ENCODE measurements at places on chromosomes 3 and 15. TPM values are rescaled to one million over a fixed set of nuclear protein-coding genes. Genes with fewer than 3 reads are reported as not detected.

The MAP6D1 gene
- total RNA-seq: 1.6 TPM

The TOP2B gene
- total RNA-seq: 89.1 TPM

The CPA3 gene
- 6.9 TPM for total RNA-seq

The TNFAIP8L3 gene
- 11.1 TPM for total RNA-seq

The ARGFX gene
- not detected for total RNA-seq

The SLC6A1 gene
- 3.9 TPM for total RNA-seq

The OGG1 gene
- 54.9 TPM for total RNA-seq

The CCR2 gene
- total RNA-seq: 1.7 TPM

The MAGEL2 gene
- 0.20 TPM for total RNA-seq

The GOLGA6A gene
- total RNA-seq: not detected

DNA sequence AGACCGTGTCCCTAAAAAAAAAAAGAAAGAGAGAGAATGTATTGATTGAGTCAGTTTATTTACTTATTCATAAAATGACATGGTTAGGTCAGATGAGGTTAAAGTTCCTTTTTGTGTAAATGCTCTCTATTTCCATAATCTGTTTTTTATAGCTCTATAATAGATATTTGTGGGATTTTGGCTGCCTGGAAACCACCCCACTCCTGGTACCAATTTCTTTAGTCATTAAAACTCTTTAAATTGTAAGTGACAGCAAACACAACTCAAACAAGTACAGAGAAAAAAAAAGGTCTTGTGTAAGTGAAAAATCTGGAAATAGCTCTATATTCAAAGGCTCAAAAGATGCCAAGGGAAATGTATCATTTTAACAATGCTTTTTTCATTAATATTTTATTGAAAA lies 11.0 kb upstream of the PPP4R2 start:
- H3K27ac ChIP-seq: no peak overlapping the region
- H3K4me3 ChIP-seq: no peak overlapping the region
- no peaks in the 10 kb centered on the region for H3K4me1 ChIP-seq
- DNase-seq: no peak
- H3K27me3 ChIP-seq: no peaks in the 10 kb centered on the region

GRCh38 chr3:61903931-61904657 lies 342.7 kb downstream of the PTPRG start:
- DNase-seq: peak; percentile 24
- no peak overlapping the region for H3K4me3 ChIP-seq
- H3K27ac ChIP-seq: peak overlapping the region; percentile 66
- peaks cover 35% of the 10 kb centered on the region for H3K4me1 ChIP-seq
- no peaks in the 10 kb centered on the region for H3K27me3 ChIP-seq

DNA sequence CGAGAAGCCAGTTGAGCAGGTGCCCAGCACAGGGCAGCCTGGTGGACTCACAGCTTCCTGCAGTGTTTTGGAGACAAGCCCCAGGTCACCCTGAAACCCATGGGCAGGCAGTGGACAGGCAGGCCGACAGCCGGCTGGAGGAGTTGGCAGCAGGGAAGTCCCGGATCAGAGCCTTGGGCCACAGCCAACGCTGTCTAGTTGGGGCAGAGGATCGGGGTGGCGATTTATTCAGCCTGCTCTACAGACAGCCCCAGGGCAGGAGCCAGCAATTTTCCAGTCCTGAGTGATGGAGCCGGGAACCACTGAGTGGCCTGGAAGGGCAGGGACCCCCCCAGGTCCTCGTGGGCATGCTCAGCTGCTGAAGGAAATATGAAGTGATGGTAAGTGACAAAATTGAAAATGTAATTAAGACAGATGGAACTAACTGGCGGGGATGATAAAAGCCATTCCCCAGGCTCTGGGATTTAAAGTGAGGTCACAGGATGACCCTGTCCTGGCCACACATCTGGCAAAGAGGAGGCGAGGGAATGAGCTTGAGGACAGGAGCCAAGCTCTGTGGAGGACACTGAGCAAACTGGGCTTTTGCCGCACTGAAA lies 34.4 kb upstream of the TBC1D21 start:
- no peak overlapping the region for H3K27ac ChIP-seq
- no peaks in the 10 kb centered on the region for H3K36me3 ChIP-seq
- no peak for DNase-seq
- H3K27me3 ChIP-seq: peaks cover 19% of the 10 kb centered on the region
- no peak overlapping the region for H3K4me3 ChIP-seq

GRCh38 chr3:24683090-24683489 lies 188.4 kb upstream of the THRB start:
- no peak overlapping the region for H3K27ac ChIP-seq
- no peak overlapping the region for H3K4me3 ChIP-seq
- no peaks in the 10 kb centered on the region for H3K4me1 ChIP-seq

GRCh38 chr3:38110314-38111050 lies 26.4 kb downstream of the ACAA1 start:
- H3K4me1 ChIP-seq: no peaks in the 10 kb centered on the region
- no peaks in the 10 kb centered on the region for H3K27me3 ChIP-seq
- H3K36me3 ChIP-seq: no peaks in the 10 kb centered on the region
- H3K27ac ChIP-seq: no peak overlapping the region
- H3K4me3 ChIP-seq: no peak overlapping the region

DNA sequence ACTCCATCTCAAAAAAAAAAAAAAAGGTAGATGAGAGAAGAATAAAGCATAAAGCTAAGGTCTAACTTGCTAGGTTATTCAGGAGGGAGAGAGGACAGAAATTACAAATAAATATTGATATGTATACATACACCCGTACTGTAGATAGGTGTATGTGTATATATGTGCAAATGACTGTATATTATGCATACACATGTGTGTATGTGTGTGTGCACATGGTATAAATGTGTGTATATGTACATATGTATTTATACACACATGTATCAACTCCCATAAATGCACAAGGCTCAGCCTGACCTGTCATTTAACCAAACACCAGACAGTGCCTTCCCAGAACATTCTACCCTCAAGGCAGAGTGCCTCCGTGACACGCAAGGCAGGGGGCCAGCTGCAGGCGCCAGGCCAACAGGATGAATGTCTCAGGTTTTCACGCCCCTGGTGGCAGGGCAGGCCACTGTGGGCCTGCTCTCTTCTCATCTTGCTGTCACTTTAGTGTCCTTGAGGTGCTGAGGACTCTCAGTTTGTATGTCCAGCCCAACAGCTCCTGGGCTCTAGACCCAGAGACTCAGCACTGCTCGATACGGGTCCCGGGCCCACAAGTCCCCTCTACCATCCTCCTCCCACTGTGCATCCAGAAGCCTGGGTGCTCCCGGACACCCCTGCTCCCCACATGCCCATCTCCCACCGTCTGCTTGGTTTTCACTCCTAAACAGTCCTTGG lies 40.4 kb downstream of the TM2D3 start:
- no peaks in the 10 kb centered on the region for H3K36me3 ChIP-seq
- no peaks in the 10 kb centered on the region for H3K27me3 ChIP-seq
- H3K4me1 ChIP-seq: peaks cover 10% of the 10 kb centered on the region
- H3K27ac ChIP-seq: no peak overlapping the region
- no peak for DNase-seq

DNA sequence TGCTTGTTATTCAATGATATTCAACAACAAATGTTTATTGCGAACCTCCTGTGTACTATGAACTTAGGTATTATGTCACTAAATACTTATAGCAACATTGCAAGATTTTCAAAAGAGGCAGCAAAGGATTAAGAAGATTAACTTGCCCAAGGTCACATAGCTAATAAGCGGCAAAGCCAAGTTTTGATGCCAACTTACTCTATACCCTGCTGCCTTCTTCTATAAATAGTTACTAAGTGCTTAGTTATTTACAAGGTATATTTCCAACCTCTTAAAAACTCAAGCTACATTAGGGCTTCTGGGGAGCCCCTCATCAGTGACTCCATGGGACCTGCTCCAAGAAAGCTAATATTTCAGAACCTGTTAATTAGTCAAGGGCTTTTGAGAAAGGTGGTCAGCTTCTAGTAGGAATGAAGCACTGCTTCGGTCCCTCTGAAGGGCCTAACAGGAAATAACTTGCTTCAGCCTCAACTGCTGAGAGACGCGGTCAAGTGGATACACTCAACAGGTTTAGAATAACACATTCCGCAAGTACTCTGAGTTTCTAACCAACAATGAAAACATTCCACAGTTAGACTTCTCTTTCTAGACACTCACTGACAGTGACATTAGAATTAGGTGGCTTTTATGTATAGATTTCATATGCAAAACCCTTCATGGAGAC lies 125.5 kb downstream of the DGKG start:
- no peak for DNase-seq
- H3K27me3 ChIP-seq: no peaks in the 10 kb centered on the region
- no peaks in the 10 kb centered on the region for H3K4me1 ChIP-seq
- H3K27ac ChIP-seq: no peak overlapping the region

- no peak overlapping the region for H3K4me3 ChIP-seq
- H3K4me1 ChIP-seq: no peaks in the 10 kb centered on the region
- no peaks in the 10 kb centered on the region for H3K27me3 ChIP-seq
- DNase-seq: no peak
- H3K27ac ChIP-seq: no peak overlapping the region
Measured at GRCh38 chr3:150740733-150741496, 22.1 kb downstream of the SIAH2 start.

GRCh38 chr3:154240235-154240634 lies 84.1 kb downstream of the DHX36 start:
- peaks cover 9% of the 10 kb centered on the region for H3K4me1 ChIP-seq
- no peaks in the 10 kb centered on the region for H3K27me3 ChIP-seq
- H3K4me3 ChIP-seq: no peak overlapping the region
- DNase-seq: no peak
- no peak overlapping the region for H3K27ac ChIP-seq

GRCh38 chr3:14386254-14386653 lies 16.2 kb upstream of the SLC6A6 start:
- DNase-seq: no peak
- H3K27ac ChIP-seq: no peak overlapping the region
- no peak overlapping the region for H3K4me3 ChIP-seq
- H3K27me3 ChIP-seq: no peaks in the 10 kb centered on the region
- H3K4me1 ChIP-seq: no peaks in the 10 kb centered on the region

- no peak overlapping the region for H3K27ac ChIP-seq
- no peak overlapping the region for H3K4me3 ChIP-seq
- H3K27me3 ChIP-seq: no peaks in the 10 kb centered on the region
- no peak for DNase-seq
Measured at GRCh38 chr3:104547031-104547430, 819.7 kb upstream of the ALCAM start.

DNA sequence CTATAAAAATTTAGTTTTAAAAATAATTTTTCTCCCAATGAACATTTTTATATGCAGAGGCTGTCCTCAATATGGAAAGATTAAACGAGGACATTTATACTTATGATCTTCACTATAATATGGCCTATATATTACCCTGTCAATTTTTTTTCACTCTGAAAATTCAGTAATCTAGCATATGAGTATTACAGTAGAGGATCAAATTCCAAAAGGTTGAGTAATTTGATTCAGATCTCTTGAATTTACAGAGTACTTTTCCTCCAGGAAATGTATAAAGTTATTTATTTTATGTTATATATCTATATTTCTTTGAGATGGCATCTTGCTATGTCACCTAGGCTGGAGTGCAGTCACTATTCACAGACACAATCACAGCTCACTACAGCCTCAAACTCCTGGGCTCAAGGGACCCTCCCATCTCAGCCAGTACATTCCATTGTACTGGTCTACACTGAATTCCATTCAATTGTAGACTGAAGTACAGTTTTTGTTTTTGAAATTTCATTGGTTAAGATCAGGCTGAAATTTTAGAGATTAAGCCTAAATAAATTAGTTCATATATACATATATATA lies 16.3 kb upstream of the TRPM7 start:
- H3K27me3 ChIP-seq: no peaks in the 10 kb centered on the region
- no peak overlapping the region for H3K27ac ChIP-seq
- no peaks in the 10 kb centered on the region for H3K4me1 ChIP-seq

DNA sequence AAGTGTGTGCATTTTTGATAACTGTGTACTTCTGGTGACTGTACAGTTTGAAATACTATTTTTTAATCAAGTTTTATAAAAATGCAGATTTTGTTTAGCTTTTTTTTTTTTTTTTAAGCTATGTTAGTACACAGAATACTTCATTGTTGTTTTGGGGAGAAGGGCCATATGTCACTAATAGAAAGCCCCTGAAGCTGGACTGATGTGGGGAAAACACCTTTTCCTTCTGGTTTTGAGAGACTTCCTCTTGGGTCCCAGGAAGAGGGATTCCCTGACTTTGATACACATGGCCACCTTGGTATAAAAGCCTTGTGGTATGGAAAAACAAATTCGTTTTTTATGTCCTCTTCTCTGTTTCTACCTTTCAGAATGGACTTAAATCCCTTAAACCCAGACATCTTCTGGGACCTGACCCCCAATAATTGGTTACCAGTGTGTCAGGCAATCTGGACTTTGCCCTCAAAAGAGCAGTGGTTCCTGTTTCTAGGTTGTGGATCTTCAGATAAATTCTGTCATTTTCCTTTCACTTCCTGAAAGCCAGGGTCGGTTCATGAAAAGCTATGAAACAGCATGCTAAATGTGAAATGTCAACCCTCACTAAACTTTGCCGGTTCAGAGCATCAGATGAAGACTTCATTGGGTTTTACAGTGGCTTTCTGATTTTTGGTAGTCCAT lies 31.1 kb upstream of the BLOC1S6 start:
- no peak overlapping the region for H3K27ac ChIP-seq
- no peaks in the 10 kb centered on the region for H3K27me3 ChIP-seq
- H3K36me3 ChIP-seq: no peaks in the 10 kb centered on the region
- no peaks in the 10 kb centered on the region for H3K4me1 ChIP-seq

DNA sequence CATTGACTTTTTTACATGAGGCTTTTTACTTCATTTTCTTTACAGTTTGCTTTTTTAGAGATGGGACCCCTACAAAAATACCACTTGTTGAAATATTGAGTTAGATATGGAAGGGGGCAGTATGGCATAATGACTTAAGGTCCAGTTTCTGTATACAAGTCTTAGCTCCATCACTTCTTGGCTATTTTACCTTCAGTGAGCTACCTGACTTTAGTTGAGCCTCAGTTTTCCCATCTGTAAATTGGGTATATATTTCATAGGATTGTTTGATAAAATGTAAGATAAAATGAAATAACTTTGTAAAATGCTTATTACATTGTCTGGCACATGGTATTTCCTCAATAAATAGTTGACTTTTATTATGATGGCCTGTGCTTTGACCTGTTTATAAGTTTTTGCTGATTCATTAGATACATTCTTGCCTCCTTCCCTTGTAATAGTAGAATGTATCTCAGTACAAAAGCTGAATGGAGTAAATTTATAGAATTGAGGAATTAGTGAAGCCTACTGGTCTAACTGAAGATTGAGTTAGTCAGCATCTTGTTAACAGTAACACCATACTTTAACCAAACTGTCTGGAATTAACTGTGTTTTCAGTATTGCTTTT lies 27.6 kb downstream of the TBC1D23 start:
- no peaks in the 10 kb centered on the region for H3K4me1 ChIP-seq
- H3K27me3 ChIP-seq: no peaks in the 10 kb centered on the region
- H3K36me3 ChIP-seq: no peaks in the 10 kb centered on the region
- no peak overlapping the region for H3K4me3 ChIP-seq
- no peak for DNase-seq

DNA sequence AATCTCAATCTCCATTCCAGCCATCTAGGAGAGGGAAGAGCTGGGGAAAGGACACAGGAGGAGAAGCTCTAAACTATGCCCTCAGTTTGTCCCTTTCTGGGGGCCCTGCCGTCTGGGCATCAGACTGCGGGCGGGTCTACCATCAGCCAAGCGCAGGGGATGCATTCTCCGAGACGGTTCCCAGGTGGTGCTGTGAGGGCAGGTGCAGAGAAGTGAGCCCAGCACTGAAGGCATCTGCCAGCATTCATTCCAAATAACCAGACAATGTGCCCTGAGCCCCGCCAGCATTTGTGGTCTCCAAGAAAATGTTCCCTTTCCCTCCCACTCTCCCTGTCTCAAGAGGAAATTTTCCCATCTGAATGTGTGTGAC lies 265.7 kb downstream of the XXYLT1 start:
- H3K27me3 ChIP-seq: no peaks in the 10 kb centered on the region
- H3K4me3 ChIP-seq: no peak overlapping the region
- no peak for DNase-seq
- no peaks in the 10 kb centered on the region for H3K36me3 ChIP-seq
- H3K27ac ChIP-seq: no peak overlapping the region

Data from tibial nerve (tissue), 4 donors.